ENCODE measurements at places on chromosomes 5 and 9.

DNA sequence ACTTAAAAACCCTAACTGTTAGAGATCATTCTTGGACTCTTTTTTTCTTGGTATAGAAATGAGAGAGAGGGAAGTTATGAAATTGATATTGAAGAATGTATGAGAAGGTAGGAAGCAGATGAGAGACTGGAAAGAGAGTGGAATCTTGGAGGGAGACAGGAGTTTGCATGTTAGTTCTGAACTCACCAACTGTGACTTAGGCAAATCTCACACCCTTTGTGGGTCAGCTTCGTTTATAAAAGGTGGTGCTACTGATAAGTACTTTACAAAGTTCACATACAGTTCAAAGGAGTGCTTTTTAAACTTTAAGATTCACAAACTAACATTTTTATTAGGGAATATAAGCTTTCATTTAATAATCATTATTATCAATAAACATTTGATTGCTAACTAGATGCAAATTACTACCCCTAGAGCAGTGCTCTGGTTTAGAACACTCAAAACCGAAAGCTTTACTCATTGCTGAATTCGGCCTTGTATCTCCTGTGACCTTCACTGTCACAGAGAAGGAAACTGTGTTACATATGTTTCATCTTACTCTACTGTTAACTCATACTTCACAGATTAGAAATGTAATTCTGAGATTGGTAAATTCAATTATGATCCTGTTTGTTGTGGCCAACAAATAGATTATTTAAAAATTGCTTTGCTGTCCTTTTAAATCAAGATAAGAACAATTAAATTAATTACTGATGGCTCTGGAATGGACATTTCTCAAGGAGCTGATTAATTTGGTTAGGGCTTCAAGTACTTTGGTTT, 143.2 kb downstream of the RMI1 start:
- DNase-seq, result no peak

- DNase-seq, result no peak
Measured at GRCh38 chr5:30436691-30437090, 756.8 kb upstream of the CDH6 start.

GRCh38 chr5:90865180-90865579, 306.6 kb downstream of the ADGRV1 start:
- no peak for DNase-seq

DNA sequence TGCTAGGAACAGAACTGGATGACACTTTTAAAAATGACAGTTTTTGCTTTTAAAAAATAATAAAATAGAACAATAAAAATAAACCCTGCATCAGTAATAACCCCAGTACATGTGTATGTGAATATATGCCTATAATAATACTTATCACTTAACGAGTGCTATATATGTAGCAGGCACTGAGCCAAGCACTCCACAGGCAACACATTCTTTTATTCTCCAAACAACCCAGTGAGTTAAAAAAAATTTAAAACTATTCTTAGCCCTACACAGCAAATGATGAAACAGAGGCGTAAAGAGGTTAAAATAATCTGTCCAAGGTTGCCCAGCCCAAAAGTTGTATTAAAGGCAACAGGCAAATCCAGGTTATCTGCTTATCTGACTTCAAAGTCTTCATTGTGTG, 124.5 kb upstream of the SMIM23 start:
- no peak for DNase-seq

GRCh38 chr9:130287736-130288135, 22.2 kb downstream of the HMCN2 start:
- peak; percentile 91 for DNase-seq

DNA sequence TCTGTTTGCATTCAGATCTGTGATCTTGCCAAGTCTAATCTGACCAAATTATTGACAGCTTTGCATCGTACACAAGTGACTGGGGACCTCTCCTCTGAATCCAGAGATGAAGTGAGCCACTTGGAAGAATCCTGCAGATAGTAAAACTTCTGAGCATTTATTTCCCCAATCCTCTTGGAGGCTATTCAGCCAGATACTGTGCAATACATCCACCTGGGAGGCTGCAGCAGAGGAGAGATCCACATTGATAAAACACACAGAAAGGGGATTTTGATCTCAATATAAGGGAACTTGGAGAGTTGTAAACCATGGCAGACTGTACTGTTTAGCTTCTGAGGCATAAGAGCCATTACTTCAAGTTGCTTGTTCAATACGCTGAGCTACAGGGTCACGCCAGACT, 654.6 kb downstream of the MTRR start:
- DNase-seq, result no peak

DNA sequence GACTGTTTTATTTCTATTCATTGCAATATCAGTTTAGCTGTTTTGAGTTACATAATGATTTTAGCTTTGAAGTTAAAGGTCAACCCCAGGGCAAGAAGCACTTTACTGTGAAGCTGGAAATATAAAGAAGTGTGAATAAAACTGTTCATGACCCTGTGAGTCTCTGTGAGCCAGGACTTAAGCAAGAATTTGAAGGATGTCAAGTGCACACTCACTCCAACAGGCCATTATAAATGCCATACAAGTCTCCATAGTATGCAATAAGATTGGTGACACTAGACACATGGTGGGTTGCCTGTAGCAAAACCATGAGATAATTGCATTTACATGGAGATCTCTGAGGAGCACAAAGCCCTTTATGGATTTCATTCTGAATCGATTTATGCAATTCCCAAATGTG, 318.7 kb upstream of the ITGA1 start:
- no peak for DNase-seq

DNA sequence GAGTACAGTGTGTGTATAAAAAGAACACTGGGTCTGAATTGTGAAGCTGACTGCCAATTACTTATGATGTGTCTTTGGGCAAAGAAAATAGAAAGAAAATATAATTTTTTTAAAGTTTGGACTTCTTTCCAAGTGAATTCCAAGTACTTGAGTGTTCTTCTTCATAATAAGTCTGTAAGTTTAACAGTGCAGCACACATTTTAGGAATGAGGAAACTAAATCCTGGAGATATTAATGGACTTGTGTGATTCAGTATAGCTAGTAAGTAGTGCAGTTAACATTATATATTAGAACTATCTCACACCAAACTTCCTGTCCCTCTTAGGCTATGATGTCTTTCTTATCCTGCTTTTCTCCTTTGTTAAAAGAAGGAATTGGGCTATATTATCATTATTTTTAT, 1953.8 kb downstream of the MAT2B start:
- DNase-seq, result no peak

GRCh38 chr9:89999534-90000370, 394.9 kb downstream of the GADD45G start:
- DNase-seq, result peak; percentile 94

- DNase-seq, result no peak
Measured at GRCh38 chr5:8184455-8185063, 315.6 kb downstream of the MTRR start.

DNA sequence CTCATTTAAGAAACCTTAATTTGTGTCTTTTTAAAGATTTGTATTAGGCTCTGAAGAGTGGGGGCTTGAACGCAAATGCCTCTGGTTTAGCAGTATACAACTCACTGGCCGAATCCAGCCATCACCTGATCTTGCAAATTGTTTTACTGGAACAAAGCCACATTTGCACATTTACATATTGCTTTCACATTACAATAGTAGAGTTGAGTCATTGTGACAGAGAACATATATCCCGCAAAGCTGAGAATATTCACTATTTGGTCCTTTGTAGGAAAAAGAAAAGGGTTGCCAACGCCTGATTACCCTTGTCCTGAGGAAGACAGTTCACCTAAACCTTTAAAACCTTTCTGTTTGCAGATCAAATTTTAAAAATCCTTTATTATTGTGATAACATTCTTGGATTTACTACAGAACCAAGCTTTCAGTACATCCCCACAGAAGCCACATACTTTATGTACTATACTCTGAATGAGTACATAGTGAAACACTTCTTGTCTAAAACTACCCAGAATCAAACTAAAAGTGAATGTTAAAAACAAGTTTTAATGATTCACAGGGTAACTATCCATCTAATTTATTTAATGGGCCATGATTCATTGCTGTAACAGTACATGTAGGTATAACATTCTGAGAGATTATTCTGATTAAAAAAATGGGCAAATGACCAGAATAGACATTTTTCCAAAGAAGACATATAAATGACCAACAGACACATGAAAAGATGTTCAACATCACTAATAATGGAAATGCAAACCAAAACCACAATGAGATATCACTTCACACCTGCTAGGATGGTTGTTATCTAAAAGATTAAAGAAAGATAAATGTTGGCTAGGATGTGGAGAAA, 161.0 kb downstream of the SLC25A46 start:
- no peak for DNase-seq

DNA sequence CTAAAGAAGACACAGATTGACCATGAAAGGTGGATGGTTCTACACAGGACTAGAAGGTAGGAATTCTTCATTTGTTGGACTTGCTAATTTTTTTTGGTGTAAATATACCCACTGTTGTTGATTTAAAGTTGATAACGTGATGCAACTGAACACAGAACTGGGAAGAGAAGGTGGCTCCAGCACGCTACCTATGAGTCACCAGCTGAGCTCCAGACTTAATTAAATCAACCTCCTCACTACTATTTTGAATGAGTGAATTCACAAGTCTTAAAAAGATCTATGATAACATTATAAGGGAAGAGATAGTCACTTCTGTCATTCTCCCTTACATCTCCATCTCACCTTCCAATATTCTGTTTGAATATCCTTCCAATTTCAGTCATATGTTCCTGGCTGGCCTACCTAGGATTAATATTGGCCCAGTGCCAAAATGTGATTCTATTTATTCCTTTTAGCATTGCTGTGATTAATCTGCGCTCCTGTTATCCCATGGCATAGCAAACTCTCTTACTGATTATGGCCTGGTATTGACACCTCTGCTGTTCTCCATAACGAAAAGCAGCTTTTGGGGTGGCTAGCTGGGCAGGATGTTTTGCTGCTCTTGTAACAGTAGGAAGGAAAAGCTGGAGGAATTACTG, 135.9 kb upstream of the CCDC152 start:
- no peak for DNase-seq

GRCh38 chr9:114921171-114921570, 9.2 kb downstream of the TNFSF8 start:
- no peak for DNase-seq

- no peak for DNase-seq
Measured at GRCh38 chr5:72281764-72282499, 38.1 kb downstream of the MRPS27 start.

DNA sequence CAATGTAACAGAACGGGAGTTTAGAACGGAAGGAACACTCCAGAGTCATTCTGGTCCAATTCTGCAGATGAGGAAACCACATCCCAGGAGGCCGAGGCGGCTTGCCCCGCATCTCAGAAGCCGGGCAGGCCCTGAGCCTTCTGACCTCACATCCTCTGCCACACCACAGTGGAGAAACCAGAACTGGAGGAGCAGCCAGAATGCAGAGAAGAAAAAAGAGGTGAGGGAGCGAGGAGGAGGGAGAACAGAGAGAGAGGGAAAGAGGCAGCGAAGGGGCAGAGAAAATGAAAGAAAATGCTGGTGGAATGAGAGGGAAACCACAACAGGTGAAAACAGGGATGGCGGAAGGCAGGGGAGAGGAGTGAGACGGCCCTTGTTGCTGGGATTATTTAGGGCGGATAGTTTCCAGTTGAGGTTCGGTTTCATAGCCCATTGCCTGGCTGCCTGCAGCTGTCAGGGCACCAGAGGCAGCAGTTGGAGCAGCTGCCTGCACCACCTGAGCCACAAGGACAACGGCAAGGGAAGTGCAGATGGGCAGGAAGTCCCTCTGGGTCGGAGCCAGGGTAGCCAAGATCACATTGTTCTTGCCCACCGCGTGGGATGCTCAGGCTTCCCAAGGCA, at the start of gene HMHB1:
HMHB1 (plus strand) TSS at position 77 of the 621 bp plus-strand sequence.
- no peak for DNase-seq

- DNase-seq, result no peak
Measured at GRCh38 chr5:172717481-172718195, 53.4 kb downstream of the DUSP1 start.

DNA sequence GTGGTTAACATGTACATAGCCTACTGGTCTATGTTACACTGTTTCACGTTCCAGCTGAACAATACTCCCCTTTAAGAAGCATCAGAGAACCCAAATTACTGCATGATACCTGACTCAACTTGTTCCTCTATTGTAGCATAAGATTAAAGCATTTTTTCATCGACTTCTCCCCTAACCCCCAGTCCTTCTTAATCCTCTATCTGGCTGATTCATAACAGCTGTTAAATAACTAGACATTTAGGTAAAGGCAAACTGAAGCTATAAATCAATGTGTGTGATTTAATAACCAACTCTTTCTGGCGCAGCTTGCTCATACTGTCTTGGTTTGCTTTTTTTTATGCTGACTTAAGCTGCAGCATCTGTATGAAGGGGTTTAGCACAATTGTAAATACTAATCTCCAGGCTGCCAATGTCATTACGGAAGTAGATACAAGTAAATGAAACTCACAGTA, 94.2 kb upstream of the MTAP start:
- no peak for DNase-seq

DNA sequence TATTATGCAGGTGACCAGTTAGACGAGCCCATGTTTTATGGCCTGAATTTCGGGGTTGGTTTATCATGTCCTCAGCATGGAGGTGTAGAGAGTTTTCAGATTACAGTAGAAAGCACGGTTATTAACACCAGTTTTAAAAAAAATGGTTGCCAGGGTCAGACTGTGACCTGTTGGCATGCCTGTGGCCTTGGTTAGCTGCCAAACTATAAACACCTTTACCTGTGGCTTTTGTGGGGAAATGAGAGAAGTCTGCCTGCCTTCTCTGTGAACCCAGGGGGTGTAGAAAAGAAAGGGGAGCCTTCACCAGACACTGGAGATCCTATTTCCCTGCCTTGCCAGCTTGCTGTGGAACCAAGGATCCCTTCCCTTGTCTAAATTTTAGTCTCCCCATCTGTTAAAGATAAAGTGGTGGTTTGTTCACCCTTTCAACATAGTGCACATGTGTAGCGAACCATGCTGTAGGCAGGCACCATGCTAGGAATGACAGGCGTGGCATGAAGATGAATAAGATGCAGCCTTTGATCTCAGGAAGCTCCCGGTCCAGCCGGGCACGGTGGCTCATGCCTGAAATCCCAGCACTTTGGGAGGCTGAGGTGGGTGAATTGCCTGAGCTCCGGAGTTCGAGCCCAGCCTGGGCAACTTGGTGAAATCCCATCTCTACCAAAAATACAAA, 6.1 kb upstream of the PHF19 start:
- no peak for DNase-seq

- no peak for DNase-seq
Measured at GRCh38 chr5:68419637-68420452, 204.3 kb downstream of the PIK3R1 start.

- DNase-seq, result peak; percentile 50
Measured at GRCh38 chr9:111955048-111955447, 58.4 kb downstream of the UGCG start.

DNA sequence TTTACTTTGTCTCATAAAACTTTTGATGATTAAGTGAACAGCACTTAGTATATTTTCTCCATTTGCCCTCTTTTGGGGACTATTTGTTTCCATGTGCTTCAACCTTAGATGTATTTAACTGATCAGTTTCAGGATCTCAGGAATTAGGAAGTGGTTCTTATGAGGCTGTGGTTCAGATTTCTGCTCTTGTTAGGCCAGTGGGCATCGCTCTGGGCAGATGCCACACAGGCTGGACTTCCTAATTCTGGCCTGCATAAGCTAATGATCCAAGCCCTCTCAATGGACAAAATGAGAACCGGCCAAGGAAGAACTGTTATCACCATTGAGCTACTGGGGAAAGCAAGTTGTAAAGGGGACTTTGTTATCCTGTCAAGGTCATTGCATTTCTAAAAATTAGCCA, 6.9 kb downstream of the ARHGAP26 start:
- no peak for DNase-seq
